Activated CD8-positive, alpha-beta memory T cell treated with anti-CD3 and anti-CD28 coated beads for 24 hours (primary cell): ENCODE measurements at places on chromosomes 3 and 15.

GRCh38 chr15:66956672-66957430, 108.6 kb upstream of the SMAD3 start:
- no peak for DNase-seq

DNA sequence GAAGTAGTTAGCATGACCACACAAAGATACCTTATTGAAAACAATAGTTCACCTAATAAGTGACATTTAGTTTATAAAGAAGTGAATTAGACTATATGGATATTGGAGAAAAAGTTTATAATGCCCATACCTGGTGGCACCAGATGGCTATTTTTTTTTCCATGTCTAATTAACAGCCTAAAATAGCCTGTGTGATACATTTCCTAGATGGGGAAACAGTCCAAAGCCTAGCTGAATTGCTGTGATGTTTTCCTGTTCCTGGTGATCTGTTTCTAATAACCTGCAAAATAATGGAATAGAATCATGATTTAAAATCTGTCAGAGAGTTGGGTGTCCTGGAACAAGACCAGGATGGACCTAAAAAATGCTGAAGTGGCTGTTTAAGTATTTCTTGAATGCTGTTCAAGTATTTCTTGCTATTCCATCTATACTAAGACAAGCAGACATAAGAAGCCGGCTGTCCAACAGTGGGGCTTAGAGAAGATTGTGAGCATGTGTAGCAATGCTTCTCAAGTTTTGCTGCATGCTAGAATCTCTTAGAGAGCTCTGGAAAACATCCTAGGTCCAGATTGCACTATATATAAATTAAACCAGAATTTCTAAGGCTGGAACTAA, 31.3 kb downstream of the LRRC3B start:
- DNase-seq = no peak

DNA sequence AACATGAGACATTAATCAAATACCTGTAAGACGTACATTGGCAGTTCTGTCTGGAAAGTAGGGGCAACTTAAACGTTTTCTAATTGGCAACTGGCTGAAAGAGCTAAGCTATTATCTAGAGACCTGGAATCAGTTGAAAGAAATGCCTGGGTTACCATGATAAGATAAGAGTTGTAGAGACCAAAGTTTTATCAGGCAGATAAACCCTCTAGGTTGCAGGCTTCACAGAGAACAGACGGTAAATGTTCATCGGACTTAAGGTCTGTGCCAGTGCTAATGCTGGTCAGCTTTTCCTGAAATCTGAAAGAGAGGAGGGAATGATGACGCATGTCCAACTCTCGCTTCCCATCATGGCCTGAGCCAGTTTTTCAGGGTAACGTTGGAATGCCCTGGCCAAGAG, 196.2 kb downstream of the ROBO2 start:
- DNase-seq = no peak

- DNase-seq = no peak
Observed at GRCh38 chr3:54213907-54214306, 91.6 kb downstream of the CACNA2D3 start.

DNA sequence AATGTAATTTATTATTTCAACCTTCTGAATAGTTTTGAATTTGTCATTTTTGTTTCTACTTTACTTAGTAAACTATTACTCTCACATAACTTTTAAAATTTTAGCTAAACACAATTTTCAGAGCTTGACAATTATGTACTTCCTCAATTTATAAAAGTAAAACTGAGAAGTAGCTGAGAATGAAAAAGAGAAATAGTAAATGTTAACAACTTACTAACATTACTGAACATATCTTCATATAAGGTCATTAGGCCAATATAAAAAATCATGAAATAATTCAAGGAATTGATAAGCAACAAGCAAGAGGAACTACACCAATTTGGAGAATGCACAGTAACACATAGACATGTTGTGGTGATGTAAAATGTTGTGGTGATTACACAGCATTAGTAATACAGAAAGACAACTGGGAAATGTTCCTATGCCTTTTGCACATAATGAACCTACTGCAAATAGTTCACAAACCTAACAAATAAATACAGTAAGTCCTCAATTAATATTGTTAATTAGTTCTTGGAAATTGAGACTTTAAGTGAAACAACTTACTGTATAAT, 137.9 kb downstream of the CBLB start:
- DNase-seq = no peak

GRCh38 chr15:65743637-65744252, 48.3 kb downstream of the DENND4A start:
- DNase-seq = no peak

GRCh38 chr15:63006032-63006878, 36.3 kb upstream of the TPM1 start:
- no peak for DNase-seq

GRCh38 chr3:143151004-143151731, 31.6 kb downstream of the CHST2 start:
- no peak for DNase-seq

- no peak for DNase-seq
Observed at GRCh38 chr15:80856400-80856799, 77.2 kb downstream of the CEMIP start.

GRCh38 chr3:149895339-149895738, 75.4 kb downstream of the PFN2 start:
- DNase-seq = no peak

DNA sequence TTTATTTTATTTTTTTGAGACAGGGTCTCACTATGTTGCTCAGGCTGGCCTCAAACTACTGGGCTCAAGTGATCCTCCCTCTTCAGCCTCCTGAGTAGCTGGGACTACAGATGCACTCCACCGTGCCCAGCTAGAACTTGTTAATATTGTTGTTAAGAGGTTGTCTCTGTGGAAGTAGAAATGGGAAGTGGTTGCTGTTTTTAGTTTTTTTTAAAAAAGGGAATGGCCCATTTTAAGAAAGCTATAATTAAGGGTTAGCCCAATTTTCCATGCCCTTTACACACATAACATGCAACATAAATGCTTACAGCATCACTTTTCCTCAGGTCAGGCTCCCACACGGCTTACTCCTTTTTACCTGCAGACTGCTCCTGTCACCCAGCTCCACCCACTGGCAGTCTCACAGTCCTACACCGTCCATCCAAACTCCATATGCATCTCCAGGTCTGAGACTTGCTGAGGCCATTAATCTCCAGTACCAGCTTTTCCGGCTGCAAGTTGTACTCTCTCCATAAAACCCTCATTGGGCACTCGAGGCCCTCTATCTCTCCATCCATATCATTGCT, 19.8 kb downstream of the MORC1 start:
- no peak for DNase-seq

GRCh38 chr15:66691727-66692126, 10.3 kb upstream of the SMAD6 start:
- no peak for DNase-seq

DNA sequence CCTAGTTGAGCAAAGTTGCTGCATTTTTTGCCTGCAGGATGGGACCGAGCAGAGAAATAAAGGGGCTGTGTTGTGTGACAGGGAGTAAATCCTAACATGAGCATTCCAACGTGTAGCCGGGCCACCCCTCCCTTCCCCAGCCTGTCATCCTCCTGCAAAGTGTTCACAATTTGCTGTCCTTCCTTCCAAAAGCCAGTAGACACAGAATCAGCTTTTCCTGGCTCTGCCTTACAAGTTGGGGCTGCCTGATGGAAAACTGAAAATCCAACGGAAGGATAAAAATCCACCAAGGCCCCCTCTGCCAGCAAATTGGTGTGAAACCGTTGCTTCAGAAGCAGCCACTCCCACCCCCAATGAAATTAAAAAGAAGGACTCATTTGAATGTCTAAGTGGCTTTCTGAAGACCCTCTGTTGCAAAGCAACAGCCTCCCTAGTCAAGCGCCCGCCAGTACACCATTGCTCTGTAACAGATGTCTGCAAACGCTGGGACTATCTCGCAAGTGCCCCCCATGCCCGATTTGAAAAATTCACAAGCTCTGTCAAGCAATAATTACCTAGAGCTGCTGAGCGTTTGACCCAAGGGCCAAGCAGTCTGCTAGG, 665 bp downstream of the FRMD4B start:
- DNase-seq = no peak

GRCh38 chr15:70045045-70045444, 52.7 kb downstream of the TLE3 start:
- no peak for DNase-seq

GRCh38 chr3:69379661-69380060, 6.2 kb downstream of the FRMD4B start:
- no peak for DNase-seq

DNA sequence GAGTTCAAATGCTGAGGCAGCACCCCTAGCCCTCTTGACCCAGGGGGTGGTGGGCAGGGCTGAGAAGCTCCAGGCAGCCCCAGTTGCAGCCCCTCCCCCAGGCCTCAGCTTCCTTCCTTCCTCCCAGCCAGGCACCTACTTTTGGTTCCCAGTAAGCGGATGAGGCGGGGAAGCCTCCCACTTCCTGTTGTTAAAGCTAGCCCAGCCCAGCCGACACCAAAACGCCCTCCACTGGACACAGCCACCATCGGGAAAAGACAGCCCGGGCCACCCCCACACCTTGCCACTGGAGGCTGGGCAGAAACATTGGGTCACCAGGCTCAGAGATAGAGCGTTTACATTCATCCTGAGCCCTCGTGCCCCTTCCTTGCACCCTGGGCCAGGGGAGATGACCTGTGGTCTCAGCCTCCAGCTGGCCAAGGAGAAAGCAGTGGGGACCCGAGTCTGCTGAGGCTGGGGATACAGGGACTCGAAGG, 3.5 kb downstream of the DUSP7 start:
- peak; percentile 65 for DNase-seq

DNA sequence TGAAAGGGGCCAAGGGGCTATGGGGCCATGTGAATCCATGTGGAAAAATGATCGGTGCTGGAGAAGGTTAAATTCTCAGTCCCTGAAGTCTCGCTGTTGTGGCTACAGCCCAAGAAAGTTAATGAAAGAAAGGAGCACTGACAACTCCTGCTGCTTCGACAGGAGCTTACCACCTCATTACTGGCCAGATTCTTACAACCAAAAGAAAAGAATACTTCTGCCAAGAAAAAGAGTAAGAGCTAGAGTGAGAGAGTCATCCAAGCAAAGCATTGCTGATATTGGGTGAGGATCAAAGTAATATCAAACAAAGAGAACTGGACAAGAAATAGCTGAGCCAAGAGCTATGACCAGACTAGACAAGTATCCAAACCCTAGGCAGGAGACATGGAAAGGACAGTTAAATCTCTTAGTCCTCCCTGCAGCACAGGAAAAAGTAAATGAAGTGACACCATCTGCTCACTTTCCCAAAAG, 348.4 kb upstream of the PLSCR5 start:
- no peak for DNase-seq

DNA sequence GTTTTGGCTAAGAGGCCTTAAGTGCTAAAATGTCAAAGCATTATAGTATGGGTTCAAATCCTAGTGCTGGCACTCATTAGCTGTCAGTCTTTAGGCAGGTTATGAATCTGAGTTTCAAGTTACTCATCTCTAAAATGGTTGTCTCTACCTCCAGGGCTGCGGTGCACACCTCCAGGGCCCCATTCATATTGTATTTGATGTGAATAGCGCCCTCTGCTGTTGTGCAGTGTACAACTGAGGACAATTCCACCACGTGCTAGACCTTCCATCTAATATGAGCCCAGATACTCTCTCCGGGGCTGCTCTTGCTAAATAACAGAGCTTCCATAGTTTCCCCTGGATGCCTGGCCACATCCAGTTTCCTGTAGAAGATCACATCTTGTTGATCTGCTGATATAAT, 54.3 kb downstream of the OXNAD1 start:
- peak; percentile 87 for DNase-seq

DNA sequence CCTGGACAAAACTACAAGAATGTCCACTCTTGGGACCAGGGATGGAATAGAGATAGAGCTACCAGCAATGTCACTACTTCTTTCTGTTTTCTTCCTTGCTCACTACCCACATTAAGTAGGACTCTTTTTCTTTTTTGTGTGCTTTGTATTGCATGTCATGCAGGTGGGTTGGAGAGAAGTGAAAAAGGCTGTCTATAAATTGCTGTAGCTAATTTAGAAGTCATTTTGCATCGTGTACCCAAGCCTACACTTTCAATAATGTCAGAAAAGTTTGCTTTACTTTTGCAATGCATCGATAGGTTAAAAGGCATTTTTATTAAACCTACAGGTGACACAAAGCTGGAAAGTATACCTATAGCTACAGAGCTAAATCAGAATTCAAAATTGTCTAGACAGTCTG, 58.9 kb downstream of the GTF2E1 start:
- no peak for DNase-seq

- DNase-seq = peak; percentile 32
Observed at GRCh38 chr3:38579551-38580449, 69.7 kb downstream of the SCN5A start.

DNA sequence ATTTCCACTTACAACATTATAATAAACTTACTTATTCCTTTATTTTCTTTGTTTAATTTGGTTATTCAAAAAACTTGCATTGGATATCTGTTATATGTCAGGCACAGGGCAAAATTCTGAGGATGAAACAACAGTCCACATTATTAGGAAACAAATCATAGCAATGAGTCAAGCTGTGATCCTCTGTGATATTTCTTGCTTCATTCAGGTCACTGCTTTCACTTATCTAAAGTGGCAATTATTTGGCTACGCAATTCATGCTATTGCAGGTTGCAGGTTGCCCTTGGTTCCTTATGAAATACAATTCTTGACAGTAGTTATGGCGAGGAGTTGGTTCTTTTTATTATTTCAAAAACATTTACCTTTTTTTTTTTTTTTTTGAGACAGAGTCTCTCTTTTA, 66.4 kb upstream of the CNTN6 start:
- DNase-seq = no peak

DNA sequence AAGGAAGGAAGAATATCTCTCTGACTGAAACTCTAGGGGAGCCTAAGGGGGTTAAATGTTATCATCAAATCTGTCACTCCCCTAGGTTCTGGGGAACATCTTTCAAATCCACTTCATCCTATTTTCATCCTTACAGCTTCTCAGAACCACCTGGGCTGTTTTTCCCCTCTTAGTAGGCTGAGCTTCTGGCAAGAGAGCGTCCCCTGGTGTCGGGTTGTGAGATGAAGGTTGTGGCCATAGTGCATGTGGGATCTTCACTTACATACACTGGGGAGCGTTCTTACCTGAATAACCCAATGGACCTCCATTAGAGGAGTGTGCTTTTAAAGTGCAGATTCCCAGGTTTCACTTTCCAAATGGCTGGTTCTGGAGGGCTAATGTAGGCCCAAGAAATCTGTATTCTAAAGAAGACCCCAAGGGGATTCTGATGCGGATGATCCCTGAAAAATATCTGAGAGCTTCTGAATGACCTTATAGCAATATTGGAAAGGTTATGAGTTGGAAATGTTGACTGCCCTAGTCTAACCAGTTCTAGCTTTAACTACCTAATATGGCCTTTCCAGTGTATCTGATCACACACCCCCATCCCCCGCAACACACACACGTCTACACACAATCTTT, 663.7 kb downstream of the AGBL1 start:
- peak; percentile 82 for DNase-seq

- no peak for DNase-seq
Observed at GRCh38 chr3:142530296-142530695, 48.2 kb downstream of the ATR start.

GRCh38 chr3:136465296-136465695, 215.2 kb downstream of the PCCB start:
- DNase-seq = no peak

- DNase-seq = peak; percentile 57
Observed at GRCh38 chr15:40053079-40053830, 14.3 kb upstream of the SRP14 start.

GRCh38 chr15:31065824-31066223, 35.7 kb downstream of the TRPM1 start:
- DNase-seq = no peak

GRCh38 chr3:72618739-72619138, 229.5 kb downstream of the SHQ1 start:
- no peak for DNase-seq

- no peak for DNase-seq
Observed at GRCh38 chr3:70742081-70742480, 429.6 kb upstream of the MDFIC2 start.
